ENCODE measurements at places on chromosomes 1 and 21.
A peak's percentile ranks its signal among the peaks of the same experiment; 100 is the strongest.

DNA sequence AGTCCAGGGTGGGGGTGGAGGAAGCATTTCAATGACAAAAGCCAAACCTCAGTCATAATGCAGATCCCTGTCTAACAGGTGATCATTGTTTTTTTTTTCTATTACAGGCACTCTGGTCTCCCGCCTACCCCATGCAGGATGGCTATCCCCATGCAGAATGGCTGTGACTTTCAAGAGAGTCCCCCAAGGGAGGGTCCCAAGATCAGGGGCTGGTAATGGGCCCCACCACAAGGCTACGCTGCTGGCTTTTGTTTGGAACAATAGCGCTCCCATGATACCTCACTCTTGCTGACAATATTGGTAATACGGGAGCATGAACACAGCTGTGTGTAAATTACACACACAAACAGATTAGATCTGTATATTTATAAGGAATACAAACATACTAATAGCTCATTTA is 119.4 kb downstream of the SLC45A1 start:
- DNase-seq, result no peak

DNA sequence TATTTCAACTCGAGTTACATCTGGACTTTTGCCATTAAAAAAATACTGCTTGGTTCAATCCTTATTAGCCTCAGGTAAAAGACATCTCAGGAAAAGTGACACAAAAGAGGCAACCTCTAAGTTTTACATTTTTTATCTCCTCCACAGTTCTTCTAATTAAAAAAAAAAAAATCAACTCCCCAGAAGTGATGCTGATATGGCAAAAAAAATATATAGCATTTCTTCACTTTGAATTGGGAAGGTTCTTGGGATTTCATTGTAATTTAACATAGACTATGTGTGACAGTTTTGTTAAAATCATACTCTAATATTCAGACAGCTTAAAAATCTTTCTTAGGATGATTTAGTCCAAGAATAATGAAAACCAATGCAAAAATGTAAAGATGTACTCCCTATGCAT is 87.9 kb downstream of the LRRC8C start:
- DNase-seq, result no peak

DNA sequence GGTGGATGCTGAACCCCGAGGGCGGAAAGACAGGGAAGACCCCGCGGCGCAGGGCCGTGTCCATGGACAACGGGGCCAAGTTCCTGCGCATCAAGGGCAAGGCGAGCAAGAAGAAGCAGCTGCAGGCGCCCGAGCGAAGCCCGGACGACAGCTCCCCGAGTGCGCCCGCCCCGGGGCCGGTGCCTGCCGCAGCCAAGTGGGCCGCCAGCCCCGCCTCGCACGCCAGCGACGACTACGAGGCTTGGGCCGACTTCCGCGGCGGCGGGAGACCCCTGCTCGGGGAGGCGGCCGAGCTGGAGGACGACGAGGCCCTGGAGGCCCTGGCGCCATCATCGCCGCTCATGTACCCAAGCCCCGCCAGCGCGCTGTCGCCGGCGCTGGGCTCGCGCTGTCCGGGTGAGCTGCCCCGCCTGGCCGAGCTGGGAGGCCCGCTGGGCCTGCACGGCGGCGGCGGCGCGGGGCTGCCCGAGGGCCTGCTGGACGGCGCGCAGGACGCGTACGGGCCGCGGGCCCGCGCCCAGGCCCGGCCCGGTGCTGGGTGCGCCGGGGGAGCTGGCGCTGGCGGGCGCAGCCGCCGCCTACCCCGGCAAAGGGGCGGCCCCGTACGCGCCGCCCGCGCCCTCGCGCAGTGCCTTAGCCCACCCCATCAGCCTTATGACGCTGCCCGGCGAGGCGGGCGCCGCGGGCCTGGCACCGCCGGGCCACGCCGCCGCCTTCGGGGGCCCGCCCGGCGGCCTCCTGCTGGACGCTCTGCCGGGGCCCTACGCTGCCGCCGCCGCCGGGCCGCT is 20.7 kb downstream of the FOXO6 start:
- DNase-seq, result no peak

- no peak for DNase-seq
Measured at GRCh38 chr1:57281324-57281723, 142.5 kb downstream of the DAB1 start.

DNA sequence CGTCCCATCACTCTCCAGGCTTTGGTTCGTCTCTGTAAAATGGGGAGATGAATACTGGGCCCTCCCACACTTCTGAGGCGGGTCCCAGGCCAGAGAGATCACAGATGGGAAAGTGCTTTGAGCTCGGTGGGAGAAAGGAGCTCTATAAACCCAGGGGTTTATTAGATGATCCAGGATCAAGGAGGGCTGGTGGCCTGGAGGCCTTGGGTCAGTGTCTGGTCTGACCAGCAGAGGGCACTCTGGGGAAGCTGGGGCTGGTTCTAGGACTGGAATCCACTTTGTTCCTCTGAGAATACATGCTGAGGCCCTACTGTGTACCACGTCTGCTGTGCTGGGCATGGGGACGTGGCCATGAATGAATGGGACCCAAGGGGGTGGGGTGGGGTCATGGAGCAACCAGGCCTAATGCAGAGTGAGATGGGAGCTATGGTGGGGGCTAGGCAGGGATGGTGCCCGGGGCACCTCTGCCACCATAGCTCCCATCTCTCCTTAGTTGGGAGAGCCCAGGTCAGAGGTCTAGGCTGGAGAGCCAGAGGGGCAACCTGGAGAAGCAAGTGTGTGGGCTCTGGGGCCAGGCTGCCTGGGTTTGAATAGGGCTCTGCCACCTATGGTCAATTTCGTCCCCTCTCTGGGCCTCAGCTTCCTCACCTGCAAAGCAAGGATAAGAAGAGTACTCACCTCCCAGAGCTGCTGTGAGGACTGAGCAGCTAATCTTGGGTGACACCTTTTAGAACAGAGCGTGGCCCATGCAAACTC is 9.0 kb upstream of the FAM131C start:
- DNase-seq, result peak; percentile 52

- DNase-seq, result no peak
Measured at GRCh38 chr1:204456826-204457442, 37.7 kb downstream of the PIK3C2B start.

- no peak for DNase-seq
Measured at GRCh38 chr1:70264839-70265238, 43.7 kb downstream of the SRSF11 start.

GRCh38 chr1:194296201-194296600 is 1109.8 kb upstream of the B3GALT2 start:
- no peak for DNase-seq

DNA sequence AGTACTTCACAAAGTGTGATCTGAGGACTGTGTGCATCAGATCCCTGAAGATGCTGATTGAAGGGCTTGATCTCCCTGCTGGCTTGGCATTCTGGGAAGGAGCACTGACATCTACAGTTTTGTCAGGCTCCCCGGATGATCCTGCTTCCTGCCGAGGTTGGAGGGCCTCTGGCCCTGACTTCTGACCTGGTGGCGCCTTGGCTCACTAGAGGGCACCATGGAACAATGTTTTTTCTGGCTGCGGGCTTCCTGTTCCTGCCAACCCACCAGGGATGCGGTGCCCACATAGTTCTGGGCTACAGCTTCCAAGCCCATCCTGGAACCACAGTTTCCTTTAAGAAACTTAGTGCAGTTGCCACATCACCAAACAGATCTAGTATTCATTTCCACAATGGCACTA is 38.8 kb upstream of the RASAL2 start:
- peak; percentile 35 for DNase-seq

DNA sequence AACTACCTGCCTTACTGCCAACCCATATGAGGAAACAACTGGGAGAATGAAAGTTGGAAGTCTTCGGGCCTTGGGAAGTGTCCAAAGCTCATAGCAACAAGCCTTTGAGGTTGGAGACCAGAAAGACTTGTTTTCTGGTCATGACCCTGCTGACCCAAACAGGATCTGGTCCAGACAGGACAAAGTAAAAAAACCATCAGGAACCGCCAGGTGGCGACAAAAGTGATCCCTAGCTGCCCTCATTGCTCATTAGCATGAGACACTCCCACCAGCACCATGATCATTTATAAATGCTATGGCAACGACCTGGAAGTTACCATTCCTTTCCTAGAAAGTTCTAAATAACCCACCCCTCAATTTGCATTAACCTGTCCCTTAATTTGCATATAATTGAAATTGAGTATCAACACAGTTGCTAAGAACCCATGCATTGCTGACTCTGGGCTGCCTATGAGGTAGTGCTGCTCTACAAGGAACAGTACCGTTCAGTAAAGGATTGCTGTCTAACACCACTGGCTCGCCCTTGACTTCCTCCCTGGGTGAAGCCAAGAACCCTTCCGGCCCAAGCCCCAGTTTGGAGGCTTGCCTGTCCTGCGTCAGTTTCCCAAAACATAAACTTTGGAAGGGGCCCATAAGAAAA is 89.0 kb downstream of the URB2 start:
- no peak for DNase-seq

DNA sequence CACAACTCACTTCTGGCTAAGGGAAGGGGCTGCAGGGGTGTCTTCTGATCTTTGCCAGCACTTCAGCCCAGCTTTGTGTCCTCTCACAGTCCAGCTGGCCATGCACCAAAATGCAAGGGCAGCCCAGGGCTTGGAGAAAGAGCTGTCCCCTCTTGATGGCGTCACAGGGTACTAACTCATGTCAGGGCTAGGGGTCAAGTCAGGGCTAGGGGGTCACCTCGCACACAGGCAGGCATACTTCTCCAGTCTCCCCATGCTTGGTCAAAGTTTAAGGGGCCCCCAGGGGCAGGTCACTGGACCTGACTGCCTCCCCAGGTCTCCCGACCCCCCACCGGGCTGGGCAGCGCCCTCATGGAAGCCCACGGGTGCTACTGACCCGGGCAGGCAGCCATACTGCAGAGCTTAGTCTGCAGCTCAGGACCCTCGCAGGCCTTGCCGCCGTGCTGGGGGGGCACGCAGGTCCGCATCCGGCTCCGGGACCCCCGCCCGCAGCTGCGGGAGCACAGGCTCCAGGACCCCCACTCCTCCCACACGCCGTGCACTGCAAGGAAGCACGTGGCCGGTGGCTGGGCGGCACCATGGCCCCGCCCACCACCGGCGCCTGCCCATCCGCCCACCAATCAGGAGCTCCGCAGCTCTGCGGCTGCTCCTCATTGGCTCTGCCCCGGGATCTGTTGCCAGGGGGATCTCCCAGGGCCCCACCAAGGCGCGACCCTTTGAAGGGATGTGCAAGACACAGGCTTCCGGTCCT is 21.5 kb downstream of the ADGRB2 start:
- DNase-seq, result no peak

GRCh38 chr21:35232545-35233176 is 183.6 kb upstream of the RUNX1 start:
- DNase-seq, result no peak

- no peak for DNase-seq
Measured at GRCh38 chr21:45225741-45226327, 61.9 kb downstream of the POFUT2 start.

DNA sequence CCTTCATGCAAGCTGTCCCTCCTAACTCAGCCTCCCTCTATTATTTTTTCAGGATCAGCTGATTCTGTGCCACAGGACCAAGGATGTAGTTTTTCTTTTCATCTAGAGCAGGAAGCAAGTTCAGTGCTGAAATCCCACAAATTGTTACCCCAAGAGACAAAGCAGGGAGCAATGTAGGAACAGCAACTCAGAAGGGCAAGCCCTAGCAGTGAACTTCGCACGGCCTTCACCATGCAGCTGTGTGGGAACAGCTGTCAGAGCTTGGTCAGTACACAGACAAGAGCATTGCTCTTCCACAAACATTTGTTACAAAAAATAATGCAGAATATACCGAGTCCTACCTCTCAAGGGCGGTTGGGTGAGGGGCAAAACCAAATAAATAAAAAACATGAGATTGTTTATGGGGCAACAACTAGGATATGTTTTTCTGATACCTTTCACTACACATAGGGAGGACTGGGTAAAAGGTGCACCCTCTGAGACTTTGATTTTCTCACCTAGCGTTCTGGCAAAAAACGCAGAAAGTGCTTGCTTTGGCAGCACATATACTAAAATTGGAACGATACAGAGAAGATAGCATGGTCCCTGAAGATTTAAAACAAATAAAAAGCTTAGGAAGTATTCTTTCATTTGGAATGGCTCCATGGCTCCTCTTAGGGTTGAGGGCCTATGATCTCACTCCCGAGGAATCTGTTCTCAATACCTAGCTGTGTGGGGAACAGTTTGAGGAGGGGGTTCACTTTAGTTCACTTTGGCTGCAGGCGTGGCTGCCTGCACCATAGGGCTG is 37.1 kb upstream of the ANGPTL7 start:
- DNase-seq, result no peak

- no peak for DNase-seq
Measured at GRCh38 chr1:109396871-109397580, 692 bp downstream of the SORT1 start.
